H7 (cell line): ENCODE measurements at places on chromosomes 16 and 17.

GRCh38 chr16:14002416-14002990 is 68.6 kb upstream of the MRTFB start:
- no peak for DNase-seq

- no peak for DNase-seq
Measured at GRCh38 chr16:28139530-28139929, 72.2 kb downstream of the XPO6 start.

DNA sequence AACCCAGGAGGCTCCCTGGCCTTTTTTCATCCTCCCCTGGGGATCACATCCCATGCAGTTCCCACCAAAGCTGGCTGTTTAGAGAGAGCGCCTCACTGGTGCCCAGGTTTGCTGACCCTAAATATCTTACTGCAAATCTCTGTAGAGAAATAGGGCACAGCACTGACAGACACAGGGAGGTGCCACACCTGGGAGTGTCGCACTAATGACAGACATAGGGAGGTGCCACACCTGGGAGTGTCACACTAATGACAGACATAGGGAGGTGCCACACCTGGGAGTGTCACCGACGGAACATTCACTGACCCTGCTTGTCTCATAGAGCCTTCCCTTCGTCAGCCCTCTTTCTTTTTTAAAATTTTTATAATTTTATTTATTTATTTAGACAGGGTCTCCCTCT is 25.6 kb downstream of the UNK start:
- no peak for DNase-seq

GRCh38 chr17:67343237-67343636 is 23.1 kb downstream of the PSMD12 start:
- DNase-seq: no peak
